Thymus (tissue), 14 donors: ENCODE measurements at places on chromosomes 6 and 20.

DNA sequence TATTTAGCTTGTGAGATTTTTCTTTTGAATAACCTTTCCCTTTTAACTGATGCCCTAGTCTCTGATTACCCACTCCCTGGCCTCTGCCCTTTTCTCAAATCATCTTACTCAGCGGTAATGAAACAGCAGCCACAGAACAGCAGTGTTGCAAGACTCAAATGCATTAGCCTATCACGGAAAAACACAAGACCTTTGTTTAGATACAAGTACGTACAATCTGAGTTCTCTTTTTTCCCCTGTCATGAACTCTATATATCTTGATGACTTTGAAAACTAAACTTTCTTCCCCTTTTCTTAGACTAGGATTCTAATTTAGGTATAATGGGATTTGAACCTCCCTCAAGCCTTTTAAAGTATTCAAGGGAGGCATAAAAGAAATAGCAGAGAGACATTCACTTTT lies 1034.9 kb downstream of the EYS start:
- no peak for DNase-seq

DNA sequence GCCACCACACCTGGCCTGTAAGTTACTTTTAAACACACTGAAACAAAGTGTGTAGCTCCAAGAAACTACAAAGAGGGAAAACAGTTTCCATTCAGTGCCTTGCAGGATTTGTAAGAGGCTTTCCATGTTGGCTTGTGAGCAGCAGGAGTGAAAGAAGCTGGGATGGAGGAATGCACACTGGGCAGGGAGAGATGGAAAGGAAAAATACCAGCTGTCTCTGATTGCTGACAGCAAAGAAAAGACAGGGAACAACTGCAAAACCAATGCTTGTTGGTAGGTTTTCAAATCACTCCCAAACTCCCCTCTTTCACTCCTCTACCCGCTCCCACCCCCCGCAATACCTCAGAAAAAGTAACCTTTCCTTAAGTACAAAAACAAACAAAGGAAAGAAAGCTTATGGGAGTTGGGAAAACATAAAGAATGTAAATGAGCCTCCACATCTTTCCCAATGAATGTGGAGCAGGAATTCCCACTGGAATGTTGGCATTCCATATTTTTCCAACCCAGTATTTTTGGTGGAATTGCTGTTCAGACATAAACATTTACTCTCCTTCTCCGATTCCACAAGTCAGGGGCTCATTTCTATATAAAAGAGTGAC lies 166.1 kb downstream of the THBS2 start:
- DNase-seq: no peak

DNA sequence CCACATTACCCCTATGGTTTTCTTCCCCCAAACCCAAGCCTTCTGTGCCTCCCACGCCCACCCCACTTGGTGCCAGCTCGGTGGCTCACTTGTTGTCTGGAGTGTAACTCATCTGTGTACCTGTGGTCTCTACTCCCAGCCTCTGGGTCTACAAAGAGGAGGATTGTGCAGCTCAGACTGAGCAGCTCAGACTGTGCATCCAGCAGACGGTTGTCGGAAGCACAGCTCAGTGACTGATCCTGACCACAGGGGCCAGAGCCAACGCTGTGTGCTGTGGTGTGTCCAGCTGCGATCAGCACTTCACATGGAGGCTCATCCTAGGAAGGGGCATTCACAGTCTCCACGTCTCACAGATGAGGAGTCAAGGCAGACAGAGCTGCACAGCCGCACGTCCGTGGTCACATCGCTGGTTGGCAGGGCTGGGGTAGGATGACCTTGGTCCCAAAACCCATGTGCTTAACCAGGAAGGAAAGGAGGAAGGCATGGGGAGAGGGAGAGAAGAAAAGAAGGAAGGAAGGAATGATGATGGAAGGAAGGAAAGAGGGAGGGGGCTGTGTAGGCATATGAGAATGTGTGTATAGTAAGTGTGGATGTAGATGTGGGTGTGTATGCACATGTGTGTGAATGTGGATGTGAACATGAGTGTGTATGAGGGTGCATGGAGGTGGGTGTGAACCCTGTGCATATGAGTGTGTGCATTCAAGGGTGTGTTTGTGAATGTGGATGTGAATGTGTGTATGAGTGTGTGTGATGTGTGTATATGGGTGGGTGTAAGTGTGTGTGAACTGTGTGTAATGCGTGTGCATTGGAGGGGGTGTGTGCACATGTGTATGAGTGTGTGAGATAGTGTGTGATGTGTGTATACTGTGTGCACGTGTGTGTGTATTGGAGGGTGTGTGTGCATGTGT lies 28.2 kb upstream of the STX16 start:
- no peak for DNase-seq

GRCh38 chr20:56111961-56112730 lies 106.8 kb upstream of the CBLN4 start:
- no peak for DNase-seq

- peak; percentile 91 for DNase-seq
These were observed 22.7 kb downstream of the HLA-A start for GRCh38 chr6:29964887-29965562.

DNA sequence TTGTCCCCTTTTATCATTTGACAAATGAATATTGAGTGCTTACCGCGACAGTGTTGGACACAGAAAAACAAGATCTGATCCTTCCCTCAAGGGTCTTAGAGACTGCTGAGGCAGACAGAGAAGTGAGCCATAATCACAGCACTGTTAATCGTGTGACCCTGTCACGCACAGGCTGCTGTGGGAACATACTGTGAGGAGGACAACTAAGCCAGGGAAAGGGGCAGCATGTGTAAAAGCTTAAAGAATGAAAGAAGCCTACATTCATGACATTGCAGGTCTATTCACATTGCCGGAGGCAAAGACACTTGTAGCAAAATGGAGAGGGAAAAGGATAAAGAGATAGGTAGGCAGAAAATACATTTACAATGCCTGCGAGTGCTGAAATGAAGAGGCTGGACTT lies 32.7 kb downstream of the TRDN start:
- DNase-seq: no peak
